ENCODE measurements at places on chromosomes 1 and 21.

GRCh38 chr1:71422221-71422620 lies 341.4 kb upstream of the ZRANB2 start:
- DNase-seq: no peak

- DNase-seq: peak; percentile 73
Observed at GRCh38 chr1:229570891-229571516, 12.5 kb upstream of the ABCB10 start.

GRCh38 chr1:216682752-216683151 lies 40.5 kb downstream of the ESRRG start:
- DNase-seq: no peak

DNA sequence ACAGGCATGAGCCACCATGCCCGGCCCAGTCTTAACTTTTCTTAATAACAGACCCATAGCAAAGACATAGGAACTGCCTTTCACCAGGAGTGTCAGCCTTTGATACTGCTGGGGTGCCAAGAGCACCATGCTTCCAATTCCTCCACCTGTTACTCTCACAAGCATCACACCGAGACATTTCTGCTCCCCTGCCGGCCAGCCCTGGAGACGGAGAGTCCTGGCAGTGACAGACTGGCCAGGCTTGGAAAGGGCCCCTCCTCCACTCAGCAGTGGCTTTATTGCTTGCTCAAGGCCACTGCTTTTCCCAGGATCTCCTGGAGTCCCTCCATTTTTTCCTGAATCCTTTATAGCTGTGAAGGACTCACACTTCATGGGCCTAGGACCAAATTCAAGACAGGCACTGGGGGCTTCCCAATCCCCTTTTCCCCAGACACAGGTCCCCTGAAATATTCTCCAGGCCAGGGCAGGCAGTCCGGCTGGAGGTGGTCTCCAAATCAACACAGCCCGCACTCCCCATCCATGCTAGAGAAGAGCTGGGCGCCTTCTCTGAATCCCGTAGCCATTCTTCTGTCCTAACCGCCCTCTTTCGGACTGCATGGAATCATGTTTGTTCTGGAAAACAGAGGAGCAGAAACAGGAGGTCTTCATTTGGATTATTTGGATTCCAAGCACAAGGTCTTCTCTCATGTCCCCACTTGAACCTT lies 25.5 kb upstream of the PTPRF start:
- no peak for DNase-seq

GRCh38 chr1:52424813-52425212 lies 20.4 kb downstream of the PRPF38A start:
- DNase-seq: no peak

DNA sequence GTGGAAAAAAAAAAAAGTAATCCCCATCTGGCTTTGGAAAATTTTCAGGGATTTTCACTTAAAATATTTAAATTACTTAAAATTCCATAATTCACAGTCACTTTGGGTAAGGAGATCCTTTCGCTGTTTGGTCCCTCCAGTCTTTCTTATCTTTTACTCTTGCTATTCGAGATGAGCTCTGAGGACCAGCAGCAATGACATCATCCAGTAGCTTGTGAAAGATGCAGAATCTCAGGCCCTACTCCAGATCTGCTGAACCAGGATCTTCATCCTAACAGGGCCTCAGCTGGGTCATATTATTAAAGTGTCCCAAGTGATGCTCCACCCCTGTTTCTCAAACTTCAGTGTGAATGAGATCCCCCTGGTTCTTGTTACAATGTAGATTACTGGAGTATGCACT lies 46.9 kb upstream of the PLXNA2 start:
- no peak for DNase-seq

DNA sequence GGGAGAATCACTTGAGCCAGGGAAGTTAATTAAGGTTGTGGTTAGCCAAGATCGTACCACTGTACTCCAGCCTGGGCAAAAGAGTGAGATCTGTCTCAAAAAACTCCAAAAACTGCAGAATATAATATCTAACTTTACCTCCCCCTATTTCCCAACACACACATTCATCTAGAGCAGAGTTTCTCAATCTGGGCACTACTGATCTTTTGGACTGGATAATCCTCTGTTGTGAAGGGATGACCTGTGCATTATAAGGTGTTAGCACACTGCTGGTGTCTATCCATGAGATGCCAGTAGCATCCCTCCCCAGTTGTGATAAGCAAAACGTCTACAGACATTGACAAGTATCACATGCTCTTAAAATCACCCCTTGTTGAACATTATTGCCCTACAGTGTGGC lies 61.8 kb downstream of the RGS13 start:
- DNase-seq: no peak

DNA sequence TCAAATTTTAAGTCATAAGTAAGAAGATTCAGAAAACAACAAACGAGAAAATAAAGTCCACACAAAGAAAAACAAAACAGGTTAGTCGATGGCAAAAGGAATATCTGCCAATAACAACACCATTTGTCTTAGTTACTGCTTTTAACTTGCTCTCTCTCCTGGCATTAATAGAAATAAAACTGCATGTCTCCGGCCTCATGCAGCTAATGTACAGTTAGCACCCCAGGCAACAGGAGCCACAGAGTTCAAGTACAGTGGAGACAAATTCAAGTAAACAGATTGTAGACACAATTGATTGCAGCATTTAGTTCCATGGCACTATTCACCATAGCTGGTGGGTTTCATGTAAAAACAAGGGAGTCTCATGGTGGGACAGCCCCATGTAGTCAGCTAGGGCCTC lies 33.5 kb downstream of the SUSD4 start:
- DNase-seq: no peak

DNA sequence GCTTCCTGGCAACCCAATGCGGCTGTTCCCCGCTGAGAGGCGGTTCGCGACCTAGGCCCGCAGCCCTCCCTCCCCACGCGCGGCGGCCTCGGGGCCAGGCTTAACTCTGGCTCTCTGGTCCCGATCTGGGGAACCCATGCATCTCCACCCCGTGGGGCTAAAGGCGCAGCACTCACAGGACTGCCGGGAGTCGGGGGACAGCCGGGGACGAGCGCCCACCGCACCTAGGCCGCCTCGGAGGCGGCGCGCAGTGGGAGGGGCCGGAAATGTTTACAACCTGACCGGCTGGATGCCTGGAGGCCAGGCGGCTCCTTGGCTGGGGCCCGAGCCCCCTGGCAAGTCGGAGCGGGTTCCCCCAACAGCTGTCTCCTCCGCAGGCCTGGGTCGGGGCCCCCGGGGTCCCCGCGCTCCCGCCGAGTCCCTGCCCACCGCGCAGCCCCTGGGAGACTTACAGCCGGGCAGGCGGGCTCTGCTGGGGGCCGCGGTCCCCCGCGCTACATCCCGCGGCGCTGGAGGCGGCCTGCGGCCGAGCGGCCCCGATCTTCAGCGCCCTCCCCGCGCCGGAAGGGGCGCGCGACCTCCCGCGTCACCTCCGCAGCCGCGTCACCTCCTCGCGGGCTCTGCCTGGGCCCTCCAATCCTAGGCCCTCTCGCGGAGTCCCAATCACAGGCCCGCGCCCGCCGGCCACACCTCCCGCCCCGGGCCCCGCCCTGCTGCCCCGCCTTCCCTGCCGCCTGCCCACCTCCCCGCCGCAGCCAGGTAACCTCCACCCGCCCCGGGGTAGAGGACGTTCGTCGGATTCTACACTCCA lies at the start of gene ADIPOR1:
Gene ADIPOR1, minus strand, starts transcription at position 580 of the 811 bp plus-strand sequence. CDS start 7,242 bp downstream, outside the sequence.
- peak; percentile 82 for DNase-seq

GRCh38 chr1:165884690-165885304 lies 57.4 kb downstream of the UCK2 start:
- DNase-seq: no peak

GRCh38 chr21:39400173-39400572 lies 45.4 kb downstream of the LCA5L start:
- DNase-seq: no peak

GRCh38 chr1:84936116-84936810 lies 43.3 kb upstream of the LPAR3 start:
- DNase-seq: peak; percentile 54

DNA sequence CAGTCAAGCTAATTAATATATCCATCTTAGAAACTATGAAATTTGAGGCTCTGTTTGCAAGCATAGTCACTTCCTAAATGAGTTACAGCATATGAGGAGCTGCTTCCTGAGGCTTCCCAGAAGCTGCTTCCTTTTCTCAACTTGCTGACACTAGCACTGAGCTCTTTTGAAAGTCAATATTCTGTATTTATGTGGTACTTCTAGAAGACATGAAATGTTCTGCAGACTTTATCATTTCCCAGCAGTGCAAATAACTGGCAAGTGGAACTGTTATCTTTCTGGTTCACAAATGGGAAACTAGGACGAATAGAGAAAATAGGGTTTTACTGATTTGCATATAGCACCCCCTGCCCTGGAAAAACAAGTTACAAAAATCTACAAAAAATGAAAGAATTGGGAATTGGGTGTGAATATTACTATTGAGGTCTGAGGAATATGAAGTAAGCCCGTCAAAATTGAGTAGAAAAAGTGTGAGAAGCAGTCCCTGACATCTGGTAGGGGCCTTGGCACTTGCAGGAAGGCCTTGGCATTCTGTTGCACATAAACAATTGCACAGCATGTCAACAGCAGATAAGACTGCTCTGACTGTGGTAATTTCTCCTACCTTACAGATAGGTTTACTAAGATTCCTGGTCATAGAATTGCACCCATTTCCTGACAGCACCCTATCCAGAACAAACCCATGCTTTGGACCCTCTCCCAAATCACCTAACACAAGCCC lies 7.1 kb downstream of the GIPC2 start:
- no peak for DNase-seq

DNA sequence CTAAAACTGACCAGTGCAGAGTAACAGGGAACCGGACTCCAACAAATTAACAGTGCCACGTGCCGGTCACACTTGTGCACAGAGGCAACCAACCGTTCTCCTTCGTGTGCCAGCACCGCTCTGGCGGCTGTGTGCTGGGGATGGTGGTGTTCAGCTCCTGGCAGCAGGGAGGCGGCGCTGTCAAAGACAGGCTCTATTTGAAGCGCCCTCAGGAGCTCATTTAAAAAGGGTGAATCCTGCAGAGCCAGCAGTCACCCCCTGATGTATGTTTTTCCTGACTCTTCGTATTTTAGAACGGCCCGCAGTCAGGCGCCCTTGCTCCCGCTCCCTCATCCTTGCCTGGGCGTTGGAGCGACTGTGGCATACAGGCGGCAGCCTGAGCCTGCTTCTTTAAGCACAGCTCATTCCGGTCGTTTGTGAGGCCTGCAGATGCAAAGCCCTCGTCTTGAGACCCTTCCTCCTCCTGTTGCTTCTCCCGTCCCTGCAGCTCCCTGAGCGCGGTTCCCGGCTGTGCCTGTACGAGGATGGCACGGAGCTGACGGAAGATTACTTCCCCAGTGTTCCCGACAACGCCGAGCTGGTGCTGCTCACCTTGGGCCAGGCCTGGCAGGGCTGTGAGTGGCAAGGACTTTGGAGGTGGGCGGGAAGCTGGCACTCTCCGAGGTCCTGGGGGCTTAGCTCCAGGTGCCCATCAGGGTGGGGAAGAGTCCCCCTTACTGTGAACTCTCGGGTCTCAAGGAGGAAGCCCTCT lies 1.1 kb downstream of the DFFB start:
- no peak for DNase-seq

Measured in NCI-H2029 (cell line).